Umbilical cord (tissue), 2 donors: ENCODE measurements at places on chromosomes 7 and 10.
A peak's percentile ranks its signal among the peaks of the same experiment; 100 is the strongest.

DNA sequence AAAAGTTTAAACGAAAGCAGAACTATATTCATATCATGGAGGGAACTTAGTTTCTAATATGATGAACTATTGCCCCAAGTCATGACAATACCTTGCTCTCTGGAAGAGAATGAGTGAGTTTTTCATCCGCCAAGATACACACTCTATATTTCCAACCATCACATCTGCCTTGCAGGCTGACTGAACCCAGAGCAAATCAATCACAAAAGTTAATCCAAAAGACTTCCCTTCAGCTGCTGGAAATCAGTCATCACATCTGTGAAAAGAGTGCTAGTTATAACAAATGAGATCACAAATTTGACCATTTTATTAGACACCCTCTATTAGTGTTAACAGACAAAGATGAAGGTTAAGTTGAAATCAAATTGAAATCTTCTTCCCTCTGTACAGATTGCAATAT, 261.7 kb upstream of the PRKCQ start:
- DNase-seq, result no peak

DNA sequence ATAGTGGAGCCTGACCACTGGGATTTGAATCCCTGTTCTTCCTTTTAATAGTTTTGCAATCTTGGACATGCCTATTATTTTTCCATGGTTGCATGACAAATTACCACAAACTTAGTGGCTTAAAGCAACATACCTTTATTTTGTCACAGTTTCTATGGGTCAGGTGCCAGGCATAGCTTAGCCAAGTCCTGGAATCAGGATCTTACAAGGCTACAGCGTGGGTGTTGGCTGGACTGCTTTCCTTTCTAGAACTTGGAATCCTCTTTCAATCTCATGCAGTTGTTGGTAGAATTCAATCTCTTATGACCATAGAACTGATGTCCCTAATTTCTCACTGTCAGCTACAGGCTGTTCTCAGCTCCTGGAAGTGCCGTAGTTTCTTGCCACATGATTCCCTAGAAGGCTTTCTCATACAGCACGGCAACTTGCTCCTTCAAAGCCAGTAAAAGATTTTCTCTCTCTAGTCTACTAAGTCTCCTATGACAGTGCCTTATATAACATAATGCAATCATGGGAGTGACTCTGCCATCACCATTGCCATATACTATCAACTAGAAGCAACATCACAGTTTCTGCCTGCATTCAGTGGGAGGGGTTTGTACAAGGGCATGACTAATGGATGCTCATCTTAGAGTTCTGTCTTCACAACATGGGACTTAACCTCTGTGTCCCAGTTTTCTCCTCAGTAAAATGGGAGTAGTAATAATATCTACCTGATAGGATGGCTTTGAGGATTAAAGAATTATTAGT, 243.4 kb upstream of the FZD1 start:
- DNase-seq, result no peak

DNA sequence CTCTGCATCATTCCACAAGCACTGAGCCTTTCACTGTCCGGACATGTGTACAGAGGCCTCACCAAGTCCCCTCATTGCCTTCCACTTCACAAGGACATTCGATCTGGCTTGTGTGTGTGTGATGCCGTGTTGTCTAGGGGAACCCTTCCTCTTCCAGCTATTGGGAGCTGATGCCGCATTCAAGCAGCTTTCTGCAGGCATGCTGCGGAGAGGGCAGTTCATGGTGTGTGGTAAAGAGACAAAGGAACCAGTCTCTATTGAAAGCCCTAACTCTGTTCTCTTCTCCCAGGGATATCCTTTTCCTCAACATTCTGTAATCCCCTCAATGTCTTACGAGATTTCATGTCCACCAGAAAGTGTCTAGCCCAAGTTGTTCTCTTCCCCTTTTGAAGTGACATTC, 141.6 kb downstream of the ALOX5 start:
- DNase-seq, result no peak

DNA sequence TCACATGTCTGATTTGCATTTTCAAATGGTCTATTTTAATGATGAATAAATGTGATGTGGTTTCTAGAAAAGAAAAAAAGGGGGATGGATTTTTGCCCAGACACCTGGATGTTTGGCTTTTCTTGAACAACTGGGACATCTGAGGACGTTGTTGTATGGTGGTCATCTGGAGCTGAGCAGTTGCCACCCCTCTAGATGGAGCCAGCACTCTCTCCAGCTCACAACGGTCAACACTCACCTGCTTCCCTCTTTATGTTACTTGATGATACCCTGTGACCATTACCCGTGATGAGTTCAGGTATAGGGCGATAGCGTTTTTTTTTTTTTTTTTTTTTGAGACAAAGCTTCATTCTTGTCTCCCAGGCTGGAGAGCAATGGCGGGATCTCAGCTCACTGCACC, 30.1 kb upstream of the PAXIP1 start:
- DNase-seq, result no peak

- peak; percentile 74 for DNase-seq
These were observed 17.2 kb upstream of the FGFR2 start for GRCh38 chr10:121615435-121615793.
